ENCODE measurements at places on chromosomes 7 and 10. TPM values are rescaled to one million over a fixed set of nuclear protein-coding genes. Genes with fewer than 3 reads are reported as not detected.

Gene SPDYE5
- total RNA-seq, result not detected

Gene GPER1
- 1.6 TPM for total RNA-seq

GRCh38 chr10:100053686-100054460 lies 27.8 kb downstream of the CPN1 start:
- DNase-seq, result no peak

GRCh38 chr10:54133203-54133602 lies 667.8 kb downstream of the PCDH15 start:
- DNase-seq, result no peak

DNA sequence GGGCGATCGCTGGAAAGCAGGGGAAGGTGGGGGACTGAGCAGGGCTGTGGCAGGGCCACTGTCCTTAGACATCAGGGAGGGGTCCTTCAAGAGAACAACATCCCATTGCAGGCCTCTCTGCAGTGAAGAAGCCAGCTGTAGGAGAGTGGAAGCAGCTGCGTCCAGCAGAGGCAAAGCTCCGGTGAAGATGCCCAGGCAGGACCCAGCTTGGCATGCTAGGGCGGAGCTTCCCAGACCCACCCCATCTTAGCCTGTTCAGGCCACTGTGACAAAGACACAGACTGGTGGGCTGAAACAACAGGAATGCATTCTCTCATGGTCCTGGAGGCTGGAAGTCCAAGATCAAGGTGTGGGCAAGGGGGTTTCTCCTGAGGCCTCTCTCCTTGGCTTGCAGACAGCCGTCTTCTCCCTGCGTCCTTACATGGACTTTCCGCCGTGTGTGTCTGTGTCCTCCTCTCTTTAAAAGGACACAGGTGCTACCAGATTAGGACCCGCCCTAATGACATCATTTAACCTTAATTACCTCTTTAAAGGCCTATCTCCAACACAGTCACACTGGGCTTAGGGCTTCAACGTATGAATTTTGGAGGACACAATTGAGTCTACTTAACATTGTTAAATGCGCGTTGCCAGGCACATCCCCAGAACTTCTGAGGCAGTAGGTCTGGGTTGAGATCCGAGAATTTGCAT lies 178.1 kb upstream of the GRB10 start:
- DNase-seq, result no peak

Data from frontal cortex (tissue), 4 donors.